Choroid plexus epithelial cell (primary cell): ENCODE measurements at places on chromosomes 11 and 22.
A peak's percentile ranks its signal among the peaks of the same experiment; 100 is the strongest.

DNA sequence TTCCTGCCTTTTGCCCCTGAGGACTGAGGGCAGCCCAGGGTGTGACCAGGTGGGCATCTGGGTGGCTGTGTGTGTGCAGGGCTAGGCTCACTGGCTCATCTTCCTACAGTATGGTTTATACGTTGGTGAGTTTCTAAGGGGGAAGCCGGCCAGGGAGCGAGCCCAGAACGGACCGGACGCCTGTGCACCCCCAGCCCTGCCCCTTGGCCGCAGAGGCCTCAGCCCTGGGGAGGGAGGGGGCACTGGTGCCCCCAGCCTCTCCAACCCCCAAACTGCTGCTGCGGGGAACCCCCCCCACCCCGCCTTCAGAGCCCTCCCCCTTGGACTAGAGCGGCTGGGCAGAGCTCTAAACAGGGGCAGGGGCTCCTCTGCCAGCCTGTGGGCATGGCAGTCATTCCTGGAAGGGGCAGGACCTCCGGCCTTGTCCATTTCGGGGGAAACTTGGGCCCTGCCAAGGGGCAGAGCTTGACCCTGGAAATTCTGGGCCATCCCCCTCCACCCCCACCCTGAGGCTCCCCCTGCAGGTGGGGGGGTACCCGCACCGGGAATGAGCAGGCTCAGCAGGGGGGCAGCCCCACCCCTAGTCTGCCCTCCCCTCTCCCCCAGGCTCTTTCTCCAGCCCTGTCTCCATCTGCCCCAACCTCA is 5.4 kb downstream of the YIF1A start:
- no peak for DNase-seq

DNA sequence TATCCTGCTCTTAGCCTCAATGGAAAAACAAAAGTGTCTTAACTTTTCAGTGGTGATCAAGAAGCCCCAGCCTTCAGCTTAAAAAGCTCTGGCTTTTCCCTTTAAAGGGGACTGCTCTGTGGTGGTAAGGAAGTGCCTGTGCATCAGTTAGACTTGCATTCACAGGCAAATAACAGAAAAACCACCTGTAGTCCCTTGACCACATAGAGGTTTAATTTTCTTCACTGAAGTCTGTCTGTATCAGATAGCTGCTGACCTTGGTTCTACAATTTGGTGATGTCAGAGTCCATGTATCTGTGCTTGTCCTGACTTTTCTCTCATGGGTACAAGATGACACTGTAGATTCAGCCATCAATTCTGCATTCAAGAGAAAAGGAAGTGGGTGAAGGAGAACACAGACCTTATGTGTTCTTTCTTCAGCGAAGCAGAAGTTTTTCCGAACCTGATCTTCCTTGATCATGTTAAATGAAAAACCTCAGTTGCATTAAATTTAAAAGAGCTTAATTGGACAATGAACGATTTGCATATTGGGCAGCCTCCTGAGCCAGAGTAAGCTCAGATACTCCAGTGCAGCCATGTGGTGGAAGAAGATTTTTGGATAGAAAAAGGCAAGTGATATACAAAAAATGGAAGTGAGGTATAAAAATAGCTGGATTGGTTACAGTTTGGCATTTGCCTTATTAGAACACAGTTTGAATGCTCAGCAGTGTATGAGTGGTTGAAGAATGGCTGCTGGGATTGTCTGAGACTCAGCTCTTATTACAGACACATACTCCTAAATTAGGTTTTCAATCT is 43.2 kb upstream of the RDX start:
- DNase-seq = no peak

DNA sequence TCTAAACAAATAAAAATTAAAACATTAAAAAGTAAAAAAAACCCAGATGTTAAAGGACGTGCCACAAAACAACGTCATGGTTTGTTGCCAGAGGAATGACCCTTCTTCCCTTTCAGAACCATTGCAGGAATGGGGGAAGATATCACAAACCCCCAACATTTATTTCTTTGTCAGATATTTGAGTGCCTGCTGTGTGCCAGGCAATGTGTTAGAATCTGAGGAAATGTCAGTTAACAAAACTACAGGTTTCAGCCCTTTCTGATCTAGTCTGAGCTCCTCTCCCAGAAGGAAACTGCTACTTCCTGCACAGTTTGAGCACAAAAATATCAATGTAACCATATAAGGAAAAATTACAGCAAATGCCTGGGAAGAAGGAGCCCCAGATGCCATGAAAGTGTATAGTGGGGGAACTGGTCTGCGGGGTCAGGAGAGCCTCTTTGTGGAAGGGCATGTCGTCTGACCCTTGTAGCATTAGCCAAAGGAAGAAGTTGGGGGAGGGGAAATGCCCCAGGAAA is 7.1 kb upstream of the NHERF4 start:
- peak; percentile 21 for DNase-seq

DNA sequence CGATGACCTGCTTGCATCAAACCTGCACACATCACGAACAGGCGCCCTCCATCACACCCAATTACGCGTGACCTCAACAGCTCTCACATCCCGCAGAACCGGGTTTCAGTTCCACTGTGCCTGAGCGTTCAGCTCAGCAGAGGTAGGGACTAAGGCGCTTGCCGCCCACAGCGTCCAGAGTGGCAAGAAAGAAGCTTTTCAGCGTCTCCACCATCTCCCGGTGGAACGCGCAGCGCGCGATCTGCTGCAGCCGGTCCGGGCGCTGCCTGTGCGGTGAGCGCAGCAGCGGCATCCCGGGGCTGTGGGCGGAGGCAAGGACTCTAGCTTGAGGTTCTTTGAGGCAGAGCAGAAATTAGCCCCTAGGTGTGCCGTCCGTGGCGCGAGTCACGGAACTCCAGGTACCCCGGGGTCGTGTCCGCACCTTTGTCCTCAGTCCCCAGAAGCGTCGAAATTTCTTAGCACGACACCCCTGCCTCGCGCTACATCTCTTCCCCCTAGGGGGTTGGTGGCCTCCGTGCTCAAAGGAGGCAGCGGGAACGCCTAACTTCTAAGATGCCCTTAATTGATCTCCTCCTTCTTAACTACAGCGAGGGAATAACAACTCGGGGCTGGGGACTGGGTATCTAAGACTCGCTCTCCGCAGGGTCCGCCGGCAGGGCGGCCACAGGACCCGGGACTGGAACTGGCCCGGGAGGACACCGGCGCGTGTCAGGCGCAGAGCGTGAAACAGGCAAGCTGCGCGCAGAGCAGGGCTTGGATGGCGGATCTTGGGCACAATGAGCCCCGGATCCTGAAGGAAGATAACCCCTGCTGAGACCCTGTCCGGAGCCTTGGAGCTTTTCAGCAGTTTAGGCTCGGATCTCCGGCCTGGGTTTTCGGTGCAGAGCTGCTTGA is 1.7 kb upstream of the CALCA start:
- DNase-seq = peak; percentile 22

GRCh38 chr11:110121204-110121603 is 28.0 kb downstream of the ZC3H12C start:
- peak; percentile 83 for DNase-seq

DNA sequence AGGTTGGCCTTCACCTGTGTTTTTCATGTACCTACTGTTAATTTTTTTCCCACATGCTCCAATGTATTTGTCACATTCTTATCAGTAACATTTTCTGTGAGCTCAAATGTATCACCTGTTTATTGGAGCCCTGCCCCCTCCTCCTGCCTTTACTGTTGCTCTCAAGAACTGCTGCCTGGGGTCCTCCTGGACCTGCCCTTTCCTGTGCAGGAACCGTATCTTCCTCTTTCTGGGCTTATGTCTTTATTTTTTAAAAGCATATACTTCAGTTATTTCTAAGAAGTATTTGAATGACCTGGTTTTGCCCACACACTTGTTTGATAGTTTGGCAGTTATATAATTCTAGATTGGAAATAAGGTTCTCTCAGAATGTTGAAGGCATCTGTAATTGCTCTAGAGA is 5.9 kb downstream of the FAM118B start:
- DNase-seq = no peak

GRCh38 chr22:37172266-37173245 is 15.5 kb downstream of the C1QTNF6 start:
- DNase-seq = no peak

GRCh38 chr22:29487426-29487986 is 7.5 kb downstream of the NEFH start:
- no peak for DNase-seq

DNA sequence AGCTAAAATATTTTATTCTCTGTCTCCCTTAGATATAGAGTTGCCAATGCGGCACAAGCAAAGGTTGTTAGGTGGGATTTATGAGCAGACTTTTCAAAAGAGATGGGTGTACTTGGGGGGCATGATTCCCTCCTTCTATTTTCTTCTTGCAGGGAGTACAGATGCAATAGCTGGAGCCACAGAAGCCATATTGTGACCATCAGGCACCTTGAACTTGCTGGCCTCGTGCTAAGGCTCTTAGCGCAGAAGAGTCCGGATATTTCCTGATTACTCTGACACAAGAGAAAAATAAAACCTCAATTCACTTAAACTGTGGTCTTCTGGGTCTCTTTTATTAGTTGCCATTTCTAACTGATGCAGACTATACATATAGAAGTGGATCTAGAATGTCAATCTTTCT is 547.4 kb downstream of the MIAT start:
- no peak for DNase-seq

DNA sequence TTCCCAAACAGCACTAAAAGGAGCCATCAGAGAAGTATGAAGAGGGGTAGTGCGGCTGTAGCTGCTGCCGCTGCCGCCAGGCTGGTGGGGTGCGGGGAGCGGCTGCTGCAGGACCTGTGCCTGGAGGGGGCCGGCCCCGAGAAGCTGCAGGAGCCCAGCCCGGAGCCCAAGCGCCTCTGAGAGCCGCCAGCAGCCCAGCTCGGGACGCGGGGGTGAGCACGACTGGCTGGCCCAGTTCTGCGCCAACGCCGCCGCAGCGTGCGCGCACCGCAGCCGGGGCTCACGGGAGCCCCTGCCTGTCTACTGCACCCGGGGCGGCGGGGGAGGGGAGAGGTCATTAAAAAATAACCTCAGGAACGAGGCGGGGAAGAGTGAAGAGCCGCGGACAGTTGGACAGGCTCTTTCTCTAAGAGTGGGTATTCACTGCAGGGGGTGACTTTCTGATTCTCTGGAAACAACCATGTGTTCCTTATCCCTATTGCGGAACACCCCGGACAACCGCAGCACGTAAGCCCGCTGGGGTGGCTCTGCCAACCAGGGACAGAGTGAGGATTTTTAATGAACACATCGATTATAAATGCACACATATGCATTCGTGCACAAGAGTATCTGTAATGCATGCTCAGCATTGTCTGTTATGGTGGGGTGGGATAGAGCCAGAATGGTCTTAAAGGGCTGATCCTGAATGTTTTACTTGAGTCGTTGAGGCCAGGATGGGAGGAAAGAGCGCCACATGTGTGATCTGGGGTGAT is 453 bp downstream of the GAS2 start:
- DNase-seq = peak; percentile 21

GRCh38 chr11:86197448-86197847 is 47.1 kb upstream of the EED start:
- peak; percentile 37 for DNase-seq

GRCh38 chr11:116694815-116695590 is 77.8 kb downstream of the BUD13 start:
- no peak for DNase-seq

- no peak for DNase-seq
Measured at GRCh38 chr11:30837252-30837651, 251.1 kb upstream of the MPPED2 start.

DNA sequence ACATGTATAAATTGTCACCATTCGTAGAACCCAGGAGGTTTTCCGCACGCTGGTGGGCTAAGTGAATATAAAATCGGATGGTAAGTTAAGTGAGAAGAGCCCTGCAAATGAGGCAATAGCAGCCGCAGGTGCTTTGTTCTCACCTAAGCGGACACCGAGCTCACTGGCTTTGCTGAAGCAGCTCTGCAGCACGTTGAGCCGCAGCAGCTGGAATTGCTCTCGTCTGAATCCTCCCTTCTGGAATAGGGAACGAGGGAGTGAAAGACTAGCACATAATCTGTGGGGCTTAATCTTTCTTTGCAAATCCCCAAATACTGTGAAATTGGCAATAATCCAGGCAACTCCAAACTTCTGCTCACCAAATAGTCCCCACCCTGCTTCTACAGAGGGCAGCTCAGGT is 488.1 kb downstream of the NTM start:
- no peak for DNase-seq

DNA sequence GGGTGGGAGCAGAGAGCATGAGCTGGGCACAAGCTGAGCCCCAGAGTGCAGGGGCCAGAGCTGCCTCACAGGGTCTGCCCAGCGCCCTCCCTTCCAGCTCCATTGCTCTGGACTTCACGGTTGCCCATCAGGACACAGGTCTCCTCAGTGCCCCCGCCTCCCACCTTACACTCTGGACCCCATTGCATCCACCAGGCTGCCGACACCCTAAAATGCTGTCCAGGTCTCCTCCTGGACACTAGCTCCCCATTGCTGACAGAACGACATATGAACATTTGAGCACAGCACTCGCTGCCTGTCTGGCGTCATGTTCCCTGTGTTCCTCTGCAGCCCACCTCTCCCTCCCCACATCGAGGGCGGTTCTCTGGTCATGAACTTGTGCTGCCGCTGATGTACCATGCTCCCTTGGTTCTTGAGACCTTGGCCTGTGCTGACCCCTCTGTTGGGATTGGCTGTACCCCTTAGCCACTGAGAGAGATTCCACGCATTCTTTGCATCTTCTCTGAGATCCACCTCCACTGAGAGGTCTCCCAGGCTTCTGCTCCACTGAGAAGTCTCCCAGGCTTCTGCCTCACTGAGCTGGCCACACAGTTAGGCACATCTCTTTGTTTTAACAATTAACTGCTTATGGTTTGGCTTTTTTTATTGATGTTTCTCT is 34.2 kb upstream of the NECTIN1 start:
- peak; percentile 42 for DNase-seq

GRCh38 chr11:78298291-78298771 is 109.6 kb downstream of the USP35 start:
- DNase-seq = no peak

DNA sequence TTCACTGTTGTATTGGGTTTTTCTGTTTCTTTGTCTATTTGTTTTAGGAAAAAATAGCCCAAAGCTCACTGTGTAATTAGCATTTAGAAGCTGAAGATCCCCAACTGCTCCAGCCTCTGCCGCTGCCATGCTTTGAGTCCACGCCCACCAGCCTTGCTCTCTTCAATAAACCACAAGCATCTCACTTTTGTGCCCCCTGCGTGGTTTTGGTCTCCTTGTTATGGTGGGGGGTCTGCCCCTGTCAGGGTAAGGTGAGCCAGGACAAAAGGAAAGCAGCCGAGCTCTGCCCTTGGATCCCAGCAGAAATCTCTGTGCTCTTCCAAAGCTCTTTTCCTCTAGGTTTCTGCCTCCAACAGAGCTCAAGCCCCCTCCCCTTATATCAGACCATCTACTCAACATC is 4.2 kb downstream of the SCGB1A1 start:
- DNase-seq = no peak

GRCh38 chr22:48427731-48428211 is 1399.9 kb downstream of the BRD1 start:
- DNase-seq = no peak
